Mucosa of gallbladder (tissue), 1 donor: ENCODE measurements at places on chromosomes 11 and 22. TPM values are rescaled to one million over a fixed set of nuclear protein-coding genes. Genes with fewer than 3 reads are reported as not detected.
A peak's percentile ranks its signal among the peaks of the same experiment; 100 is the strongest.

ACR gene
- 0.92 TPM for total RNA-seq

- no peak for DNase-seq
Observed at GRCh38 chr11:130531061-130531460, 82.6 kb downstream of the ADAMTS15 start.

DEFB131B gene
- total RNA-seq = not detected

CHKB gene
- total RNA-seq = 106 TPM

DNA sequence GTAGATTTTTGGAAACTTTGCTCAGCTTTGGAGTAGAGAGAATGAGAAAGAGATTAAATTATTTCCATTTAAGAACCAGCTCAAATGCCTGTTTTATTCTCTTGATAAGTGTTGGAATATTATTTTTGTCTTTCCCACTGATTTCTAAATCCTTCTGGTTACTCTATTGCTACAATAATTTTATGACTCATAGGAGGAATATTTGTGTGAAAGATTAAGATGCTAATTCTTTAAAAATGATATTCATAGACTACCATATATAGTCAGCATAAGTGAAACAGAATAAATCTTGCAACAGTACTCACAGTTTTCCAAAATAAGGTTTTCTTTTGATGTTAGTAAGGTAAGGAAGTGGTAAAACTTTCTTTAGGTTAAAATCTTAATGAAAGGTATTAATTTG lies 60.9 kb downstream of the YAP1 start:
- DNase-seq = no peak

GRCh38 chr11:116718955-116719501 lies 53.8 kb downstream of the BUD13 start:
- DNase-seq = no peak

- DNase-seq = no peak
Observed at GRCh38 chr11:104005234-104005855, 31.1 kb upstream of the DDI1 start.

DNA sequence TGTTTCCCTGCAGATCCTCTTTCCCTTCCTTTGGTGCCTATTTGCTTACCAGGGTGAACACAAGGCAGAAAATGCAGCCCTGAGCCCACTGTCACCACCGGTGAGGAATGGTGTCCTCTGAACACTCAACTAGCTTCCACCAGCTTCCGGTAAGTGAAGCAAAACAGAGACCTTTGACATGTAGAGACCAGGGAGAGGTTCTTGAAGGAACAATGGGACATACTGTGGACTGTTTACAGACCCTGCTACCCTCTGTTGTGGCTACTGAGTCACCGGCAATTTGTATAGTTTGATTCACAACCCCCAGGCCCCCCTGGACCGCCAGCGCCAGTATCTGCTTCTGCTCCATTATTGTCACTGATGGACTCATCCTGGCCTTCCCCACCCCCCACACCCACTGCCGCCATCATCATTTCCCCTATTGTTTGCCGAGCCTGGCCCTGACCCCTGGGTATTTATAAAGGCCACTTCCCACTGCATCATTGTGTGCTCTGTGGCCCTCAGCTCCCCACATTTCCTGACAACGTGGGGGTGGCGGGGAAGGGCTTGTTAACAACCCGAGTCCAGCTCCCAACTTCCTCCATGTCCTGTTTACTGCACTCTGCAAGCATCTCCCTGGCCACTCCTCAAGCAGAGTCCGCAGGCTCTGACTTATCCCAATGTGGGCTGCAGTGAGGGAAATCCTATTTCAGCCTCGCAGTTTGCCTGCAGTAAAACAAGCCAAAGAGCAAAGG lies 252.9 kb downstream of the ETS1 start:
- DNase-seq = peak; percentile 25

GRCh38 chr11:40514124-40514523 lies 945.3 kb downstream of the LRRC4C start:
- peak; percentile 46 for DNase-seq

E2F8 gene
- 0.32 TPM for total RNA-seq

GRCh38 chr11:70580036-70580805 lies 181.9 kb downstream of the CTTN start:
- DNase-seq = no peak

- DNase-seq = no peak
Observed at GRCh38 chr11:79049741-79050179, 391.1 kb downstream of the TENM4 start.

GPHA2 gene
- total RNA-seq = 1.3 TPM

DNA sequence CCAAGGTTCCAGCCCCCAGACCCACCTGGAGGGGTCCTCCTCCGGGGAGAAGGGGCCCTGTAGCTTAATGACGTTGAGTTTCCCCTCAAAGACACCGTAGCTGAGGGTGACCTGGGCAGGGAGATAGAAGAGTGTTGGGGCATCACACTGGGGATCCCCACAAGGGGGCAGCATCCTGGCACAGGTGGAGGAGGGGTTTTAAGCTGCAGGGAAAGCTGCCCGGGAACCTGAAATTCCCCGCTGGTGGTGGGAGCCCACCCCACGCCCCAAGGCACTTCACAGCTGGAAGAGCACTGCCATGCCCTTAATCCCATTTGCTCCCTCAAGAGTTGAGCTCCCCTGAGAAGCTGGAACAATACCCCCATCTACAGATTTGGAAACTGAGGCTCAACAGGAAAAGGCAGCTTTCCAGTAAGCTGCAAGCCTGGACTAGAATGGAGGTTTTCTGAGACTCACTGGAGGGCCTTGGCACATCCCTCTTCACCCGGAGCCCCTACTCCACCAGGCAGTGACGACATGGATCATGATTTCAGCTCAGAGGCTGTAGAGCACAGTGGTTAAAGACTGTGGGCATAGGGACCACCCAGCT lies 13.7 kb downstream of the MFNG start:
- no peak for DNase-seq

DNA sequence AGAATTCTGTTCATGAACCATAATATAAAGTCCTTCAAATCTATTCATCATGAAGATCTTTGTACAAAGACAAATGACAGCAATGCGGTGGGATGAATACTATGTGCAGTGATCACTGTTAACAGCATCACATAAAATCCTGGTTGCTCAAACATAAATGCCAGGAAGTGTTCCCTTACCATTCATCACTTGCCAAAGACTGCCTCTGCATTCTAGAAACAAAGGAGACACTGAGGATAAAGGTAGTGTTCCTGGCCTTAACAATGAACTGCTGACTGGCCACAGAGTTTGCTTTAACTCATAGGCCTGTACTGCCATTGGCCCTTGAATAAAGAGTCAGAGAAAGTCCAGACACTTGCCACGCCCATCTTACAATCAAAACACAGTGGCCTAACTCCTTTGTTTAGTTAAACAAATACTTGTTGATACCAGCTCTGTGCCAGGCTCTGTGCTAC lies 29.5 kb downstream of the C2CD3 start:
- peak; percentile 22 for DNase-seq

DNA sequence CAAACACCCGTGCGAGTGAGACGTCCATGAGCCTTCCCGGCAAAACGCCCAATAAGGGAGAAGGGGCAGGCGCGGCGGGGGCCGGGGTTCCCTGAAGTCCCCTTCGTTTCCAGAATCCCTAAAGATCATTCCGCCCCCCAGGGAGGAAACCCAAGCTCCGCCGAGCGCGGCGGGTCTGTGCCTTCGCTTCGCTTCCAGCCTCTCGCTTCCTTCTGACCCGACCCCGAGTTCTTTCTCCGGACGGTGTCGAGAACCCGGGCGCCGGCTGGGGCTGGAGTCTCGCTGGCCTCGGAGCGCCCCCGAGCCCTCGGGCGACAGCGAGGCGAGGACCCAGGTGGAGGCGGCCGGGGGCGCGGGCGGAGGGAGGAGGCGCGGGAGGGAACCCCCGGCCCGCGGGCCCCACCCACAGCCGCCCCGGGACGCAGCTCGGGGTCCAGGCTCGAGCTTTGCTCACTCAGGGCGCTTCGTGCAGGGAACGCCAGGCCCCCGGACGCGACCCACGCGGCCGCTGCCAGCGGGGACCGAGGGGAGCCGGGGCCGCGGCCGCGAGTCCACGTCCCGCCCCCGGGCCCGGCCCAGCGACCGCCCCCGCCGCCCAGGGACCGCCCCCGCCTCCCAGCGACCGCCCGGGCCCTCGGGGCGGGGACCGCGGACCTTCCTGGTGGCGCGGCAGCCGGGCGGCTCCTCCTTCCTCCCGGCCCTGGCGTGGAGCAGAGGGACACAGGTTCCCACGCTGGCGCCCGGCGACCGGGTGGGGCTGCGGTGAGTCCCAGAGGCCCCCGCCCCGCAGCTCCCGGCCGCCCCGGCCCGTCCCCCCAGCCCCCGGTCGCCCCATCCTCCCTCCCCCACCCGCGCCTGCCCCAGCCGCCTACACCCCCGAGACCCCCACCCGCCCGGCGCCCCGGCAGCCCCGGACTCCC lies at the start of gene PGGHG:
PGGHG (plus strand) TSS at position 649 of the 920 bp plus-strand sequence. CDS start 691 bp downstream, outside the sequence.
- DNase-seq = peak; percentile 59

DNA sequence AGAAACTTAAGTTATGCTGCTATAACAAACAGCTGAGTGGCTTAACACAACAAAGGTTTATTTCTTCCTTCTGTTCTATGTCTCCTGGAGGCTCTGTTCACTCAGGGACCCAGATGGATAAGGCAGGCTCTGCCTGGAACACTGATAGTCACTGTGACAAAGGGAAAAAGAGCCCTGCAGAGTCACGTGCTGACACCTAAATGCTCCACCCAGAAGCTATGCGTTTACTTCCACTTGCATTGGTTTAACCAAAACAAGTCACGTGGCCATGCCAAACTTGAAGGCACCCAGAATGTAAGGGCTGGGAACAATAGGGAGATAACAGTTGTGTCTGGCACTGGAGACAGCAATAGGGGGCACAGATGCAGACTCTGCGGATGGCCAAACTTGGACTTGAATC lies 3.4 kb upstream of the MS4A15 start:
- no peak for DNase-seq

- no peak for DNase-seq
Observed at GRCh38 chr11:81644239-81644840, 1089.3 kb downstream of the FAM181B start.

- DNase-seq = peak; percentile 34
Observed at GRCh38 chr11:124865902-124866851, 945 bp downstream of the ROBO3 start.

OR8D4 gene
- not detected for total RNA-seq

DNA sequence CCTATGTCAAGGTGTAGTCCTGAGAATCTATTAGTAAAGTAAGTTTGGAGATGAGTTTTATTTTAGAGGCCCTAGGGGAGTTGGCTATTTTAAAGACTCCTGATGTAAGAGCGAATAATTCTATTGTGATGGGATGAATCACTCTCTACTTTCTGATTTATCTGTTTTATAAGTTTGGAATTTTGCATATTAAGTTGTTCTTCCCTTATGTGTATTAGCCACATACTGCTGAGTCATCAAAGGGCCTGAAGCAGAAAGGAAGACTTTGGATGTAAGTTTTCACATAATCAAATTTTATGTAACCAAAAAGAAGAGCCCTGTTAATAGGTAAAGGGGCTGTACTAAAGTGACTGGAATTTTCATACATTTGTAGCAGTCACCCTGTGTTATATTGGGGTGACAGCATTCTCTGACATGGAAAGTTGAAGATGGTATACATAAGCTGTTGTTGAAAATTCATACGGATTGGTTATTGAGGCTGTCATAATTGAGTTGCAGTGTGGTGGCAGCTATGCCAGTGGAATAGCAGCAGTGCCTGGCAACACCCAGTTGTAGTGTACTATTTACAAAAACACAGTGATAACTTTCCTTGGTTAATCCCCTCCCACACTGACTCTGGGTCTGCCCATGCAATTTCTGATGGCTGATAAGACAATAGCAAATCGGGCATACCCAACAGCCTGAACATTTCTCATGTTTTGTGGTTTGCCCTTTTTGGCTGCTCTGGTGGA lies 90.6 kb upstream of the NTM start:
- no peak for DNase-seq

DNA sequence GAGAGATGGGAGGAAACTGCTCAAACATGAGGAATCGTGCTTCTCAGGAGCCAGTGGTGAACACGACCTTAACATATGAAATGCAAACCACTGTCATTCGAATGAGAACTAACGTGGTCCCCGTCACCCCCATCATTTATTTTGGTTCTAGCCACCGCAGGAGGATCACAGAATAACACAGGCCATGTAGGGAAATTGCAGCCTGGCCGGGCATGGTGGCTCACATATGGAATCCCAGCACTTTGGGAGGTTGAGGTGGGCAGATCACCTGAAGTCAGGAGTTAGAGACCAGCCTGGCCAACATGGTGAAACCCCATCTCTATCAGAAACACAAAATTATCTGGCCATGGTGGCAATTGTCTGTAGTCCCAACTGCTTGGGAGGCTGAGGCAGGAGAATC lies 27.1 kb downstream of the KRTAP5-5 start:
- no peak for DNase-seq

DNA sequence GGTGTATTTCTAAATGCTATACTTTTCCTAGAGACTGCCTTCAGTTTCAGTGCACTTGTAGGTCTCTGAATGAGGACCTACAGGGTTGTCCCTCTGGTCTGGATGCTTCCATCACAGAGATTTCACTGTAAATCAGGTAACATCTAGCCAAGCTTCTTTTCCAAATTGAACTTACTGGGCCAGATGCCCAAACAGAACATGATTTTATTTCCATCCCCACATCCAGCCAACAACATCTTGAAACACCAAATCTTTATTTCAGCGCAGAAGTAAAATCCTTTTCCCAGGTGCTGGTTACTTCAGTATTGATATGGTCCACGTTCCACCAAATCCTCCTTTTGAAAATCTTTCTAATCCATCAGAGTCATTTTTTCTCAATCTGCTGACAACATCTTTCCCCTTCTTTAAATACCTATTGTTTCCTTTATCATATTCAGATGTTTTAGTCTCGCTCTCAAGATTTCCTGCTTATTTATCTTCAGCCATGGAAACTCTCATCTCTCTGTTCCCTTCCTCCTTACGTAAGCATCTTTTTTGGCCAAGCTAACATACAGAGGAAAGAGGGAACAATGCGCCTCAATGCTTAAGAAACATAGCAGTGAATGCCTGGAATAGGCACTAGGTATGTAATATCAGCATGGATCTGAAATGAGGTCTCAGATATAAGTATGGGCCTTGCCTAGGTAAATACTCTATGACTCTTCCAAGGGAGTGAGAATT lies 201.2 kb upstream of the MTNR1B start:
- no peak for DNase-seq

DNA sequence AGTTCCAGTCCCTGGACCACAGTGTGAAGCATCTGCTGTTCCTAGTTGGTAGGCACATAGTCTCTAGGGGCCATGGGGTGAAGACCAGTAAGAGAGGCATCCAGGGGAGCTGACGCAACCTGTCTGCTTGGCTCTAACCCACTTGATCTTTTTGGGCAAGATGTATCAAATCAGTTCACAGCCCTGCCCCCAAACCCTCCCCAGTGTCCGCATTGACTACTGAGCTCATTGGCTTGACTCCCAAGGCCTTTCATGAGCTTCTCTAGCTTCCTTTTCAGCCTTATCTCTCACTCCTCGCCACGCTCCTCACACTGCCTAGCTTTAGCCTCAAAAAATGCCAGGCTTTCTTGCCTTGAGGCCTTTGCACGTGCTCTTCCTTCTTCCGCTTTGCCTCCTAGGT lies 29.7 kb upstream of the ABCC8 start:
- DNase-seq = no peak

- DNase-seq = peak; percentile 45
Observed at GRCh38 chr11:130772266-130773227, 143.7 kb downstream of the SNX19 start.

- no peak for DNase-seq
Observed at GRCh38 chr11:59207988-59208451, 4.7 kb downstream of the MPEG1 start.

GRCh38 chr22:22827187-22827939 lies 60.3 kb upstream of the IGLL5 start:
- no peak for DNase-seq

- DNase-seq = no peak
Observed at GRCh38 chr11:8266246-8267241, 2.9 kb upstream of the LMO1 start.

MICAL2 gene
- total RNA-seq = 158 TPM
